WTC11 (cell line): ENCODE measurements at places on chromosomes 5 and 9. TPM values are rescaled to one million over a fixed set of nuclear protein-coding genes. Genes with fewer than 3 reads are reported as not detected.

DNA sequence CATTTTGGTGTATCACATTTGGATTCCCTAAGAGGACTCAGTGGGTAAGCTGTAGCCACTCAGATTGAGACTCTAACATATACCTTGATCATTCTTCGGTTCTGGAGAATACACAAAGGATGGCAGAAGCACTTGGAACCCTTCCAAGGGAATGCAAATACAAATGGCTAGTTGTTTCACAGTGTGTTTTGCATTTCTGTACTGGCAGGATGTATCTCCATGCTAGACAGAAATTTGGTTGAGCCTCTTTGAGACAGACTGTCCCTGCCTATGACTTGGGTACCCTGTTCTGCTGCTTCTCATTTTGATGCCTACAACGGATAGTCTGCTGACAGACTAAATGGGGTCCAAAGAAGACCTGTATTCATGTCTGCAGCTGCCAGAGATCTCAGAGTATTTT is 273.5 kb downstream of the TMEM38B start:
- no peak for DNase-seq

GRCh38 chr9:91495450-91495849 is 71.8 kb upstream of the NFIL3 start:
- DNase-seq, result no peak

- no peak for DNase-seq
These were observed 297.4 kb upstream of the TAS2R1 start for GRCh38 chr5:9927521-9927997.

GRCh38 chr9:131800366-131800765 is 60.5 kb upstream of the RAPGEF1 start:
- no peak for DNase-seq

THOC3 gene
- 119 to 125 TPM (median 124 TPM) in 3 replicates for total RNA-seq

SLC6A7 gene
- 0.04 TPM in 1 of 3 replicates, not detected in the others for total RNA-seq
